ENCODE measurements at places on chromosomes 16 and 17.

- no peak for DNase-seq
These were observed 20.9 kb upstream of the FASN start for GRCh38 chr17:82118815-82119380.

- no peak for DNase-seq
These were observed 119.8 kb downstream of the CLEC16A start for GRCh38 chr16:11064202-11064540.

GRCh38 chr16:15650698-15651171, 690 bp downstream of the NDE1 start:
- DNase-seq = no peak

DNA sequence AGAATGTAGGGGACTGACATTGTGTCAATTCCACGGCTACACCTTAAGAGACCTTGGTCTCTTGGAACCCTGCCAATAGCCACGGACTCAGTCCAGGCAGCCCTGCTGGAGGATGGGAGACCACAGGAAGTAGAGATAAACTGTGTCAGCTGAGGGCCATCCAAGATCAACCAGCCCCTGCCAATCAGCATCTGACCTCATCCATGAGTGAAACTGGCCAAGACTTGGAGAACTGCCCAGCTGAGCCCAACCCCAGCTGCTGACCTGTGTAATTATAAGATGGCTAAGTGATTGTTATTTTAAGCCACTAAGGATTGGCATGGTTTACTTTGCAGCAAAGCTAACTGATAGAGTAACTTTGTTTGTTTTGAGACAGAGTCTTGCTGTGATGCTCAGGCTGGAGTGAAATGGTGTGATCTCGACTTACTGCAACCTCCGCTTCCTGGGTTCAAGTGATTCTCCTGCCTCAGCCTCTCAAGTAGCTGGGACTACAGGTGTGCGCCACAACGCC, 13.3 kb upstream of the YWHAE start:
- no peak for DNase-seq

- no peak for DNase-seq
These were observed 8.3 kb downstream of the PIK3R6 start for GRCh38 chr17:8859027-8859803.

DNA sequence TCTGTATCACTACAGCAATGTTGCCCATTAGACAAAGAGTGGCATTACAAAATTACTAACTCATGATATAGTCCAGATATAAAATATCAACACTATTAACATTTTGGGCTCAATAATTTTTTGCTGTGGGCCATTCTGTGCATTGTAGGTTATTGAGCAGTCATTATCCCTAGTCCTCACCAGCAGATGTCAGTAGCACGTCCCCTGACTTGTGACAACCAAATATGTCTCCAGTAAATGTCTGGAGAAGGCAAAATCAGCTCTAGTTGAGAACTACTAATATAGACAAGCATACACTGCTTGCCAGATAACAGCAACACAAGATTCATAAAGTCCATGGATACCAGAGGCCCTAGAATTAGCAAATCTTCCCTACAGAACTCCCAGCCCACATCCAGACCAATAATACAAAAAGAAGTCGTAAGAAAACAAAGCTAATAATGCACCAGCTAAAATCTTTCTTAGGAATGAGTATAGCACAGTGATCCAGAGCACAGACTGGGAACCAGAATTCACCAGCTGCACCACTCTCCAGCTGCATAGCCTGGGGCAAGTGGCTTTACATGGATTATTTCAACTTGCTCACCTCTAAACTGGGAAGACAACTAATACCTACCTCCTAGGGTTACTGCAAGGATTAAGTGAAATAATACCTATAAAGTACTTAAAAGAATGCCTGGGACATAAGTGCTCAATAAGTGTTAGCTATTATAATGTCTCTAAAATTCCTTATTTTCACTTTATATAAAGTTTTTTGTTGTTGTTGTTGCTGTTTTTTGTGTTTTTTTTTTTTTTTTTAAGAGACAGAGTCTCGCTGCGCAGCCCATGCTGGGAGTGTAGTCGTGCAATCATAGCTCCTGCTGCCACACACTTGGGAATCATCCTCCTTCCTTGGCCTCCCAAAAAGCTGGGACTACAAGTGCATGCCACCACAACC, 23.7 kb downstream of the HELZ start:
- no peak for DNase-seq

GRCh38 chr17:65902831-65903522, 289.0 kb downstream of the CEP112 start:
- DNase-seq = no peak

- DNase-seq = no peak
These were observed 5.8 kb downstream of the NOTUM start for GRCh38 chr17:81955058-81955681.

GRCh38 chr17:22459953-22460350, 767.6 kb downstream of the KCNJ18 start:
- DNase-seq = no peak

DNA sequence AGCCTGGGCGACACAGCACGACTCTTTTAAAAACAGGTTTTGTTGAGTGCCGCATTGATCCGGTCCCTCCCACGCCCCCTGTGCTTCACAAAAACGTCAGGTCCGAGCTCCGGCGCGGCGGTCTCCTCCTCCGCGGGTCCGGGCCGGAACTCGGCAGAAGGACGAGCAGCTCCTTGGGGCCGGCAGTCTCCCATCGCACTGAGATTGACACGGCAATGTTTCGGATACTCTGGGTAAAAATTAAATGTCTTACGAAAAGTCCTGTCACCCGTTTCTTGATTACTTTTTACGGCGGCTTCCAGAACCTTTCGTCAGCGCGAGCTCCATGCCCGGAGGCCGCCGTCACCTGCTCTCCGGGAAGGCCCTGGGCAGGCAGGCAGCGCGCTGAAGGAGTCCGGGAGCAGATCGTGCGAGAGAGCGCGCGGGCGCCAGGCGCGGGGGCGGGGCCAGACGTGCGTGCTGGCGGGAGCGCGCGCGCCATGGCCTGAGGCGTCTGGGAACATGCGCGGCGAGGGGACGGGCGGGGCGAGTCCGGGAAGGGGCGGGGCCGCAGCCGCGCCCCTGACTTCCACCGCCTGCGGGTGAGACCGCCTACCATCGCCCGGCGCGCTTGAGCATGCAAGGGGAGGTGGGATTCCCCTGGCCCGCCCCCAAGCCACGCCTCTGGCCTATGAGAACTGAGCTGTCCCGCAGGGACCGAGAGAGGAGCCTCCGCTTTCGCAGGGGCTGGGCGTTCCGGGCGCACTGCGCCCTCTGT, 11.7 kb upstream of the SRL start:
- DNase-seq = peak; percentile 99

- DNase-seq = no peak
These were observed 27.4 kb downstream of the STH start for GRCh38 chr17:46026166-46027047.

- DNase-seq = no peak
These were observed 596.3 kb upstream of the CA10 start for GRCh38 chr17:52754838-52755237.

- no peak for DNase-seq
These were observed 27.3 kb upstream of the NAT9 start for GRCh38 chr17:74803388-74803930.

DNA sequence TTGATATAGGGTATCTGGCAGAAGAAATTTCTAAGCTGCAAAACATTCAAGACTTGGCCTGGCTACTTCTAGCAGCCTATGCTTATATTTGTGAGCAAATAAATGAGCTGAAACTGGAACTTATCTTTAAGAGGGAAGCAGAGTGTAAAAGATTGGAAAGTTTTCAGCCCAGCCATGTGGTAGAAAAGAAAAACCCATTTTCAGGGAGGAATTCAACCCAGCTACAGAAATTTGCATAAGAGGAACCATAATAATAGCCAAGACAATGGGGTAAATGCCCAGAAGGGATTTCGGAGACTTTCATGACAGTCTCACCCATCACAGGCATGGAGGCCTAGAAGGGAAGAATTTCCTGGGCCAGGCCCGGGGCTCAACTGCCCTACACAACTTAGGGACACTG, 31.7 kb downstream of the RNF112 start:
- no peak for DNase-seq

DNA sequence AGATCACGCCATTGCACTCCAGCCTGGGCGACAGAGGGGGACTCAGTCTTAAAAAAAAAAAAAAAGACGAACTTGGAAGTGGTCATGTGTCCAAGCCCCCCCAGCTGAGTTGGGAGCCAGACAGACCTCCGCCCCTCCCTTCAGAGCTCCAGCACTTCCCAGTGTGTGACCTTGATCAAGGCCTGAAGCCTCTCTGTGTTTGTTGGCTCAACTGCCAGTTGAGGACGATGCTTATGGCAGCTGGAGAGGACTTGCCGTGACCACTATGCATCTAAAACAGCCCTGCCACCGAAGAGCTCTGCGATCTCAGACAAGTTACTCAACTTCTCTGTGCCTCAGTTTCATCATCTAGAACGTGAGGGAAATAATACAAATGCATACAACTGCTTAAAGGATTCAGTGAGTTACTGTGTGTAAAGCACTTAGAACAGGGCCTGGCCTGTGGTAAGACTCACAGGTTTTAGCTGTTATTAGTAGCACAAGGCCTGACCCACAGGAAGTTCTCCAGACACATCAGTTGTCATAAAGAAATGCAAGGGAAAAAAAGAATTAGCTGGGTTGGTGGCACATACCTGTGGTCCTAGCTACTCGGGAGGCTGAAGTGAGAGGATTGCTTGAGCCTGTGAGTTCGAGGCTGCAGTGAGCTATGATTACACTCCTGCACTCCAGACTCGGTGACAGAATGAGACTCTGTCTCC, 7.0 kb upstream of the IL27 start:
- no peak for DNase-seq

- no peak for DNase-seq
These were observed 28.0 kb downstream of the FZD2 start for GRCh38 chr17:44585315-44585714.

DNA sequence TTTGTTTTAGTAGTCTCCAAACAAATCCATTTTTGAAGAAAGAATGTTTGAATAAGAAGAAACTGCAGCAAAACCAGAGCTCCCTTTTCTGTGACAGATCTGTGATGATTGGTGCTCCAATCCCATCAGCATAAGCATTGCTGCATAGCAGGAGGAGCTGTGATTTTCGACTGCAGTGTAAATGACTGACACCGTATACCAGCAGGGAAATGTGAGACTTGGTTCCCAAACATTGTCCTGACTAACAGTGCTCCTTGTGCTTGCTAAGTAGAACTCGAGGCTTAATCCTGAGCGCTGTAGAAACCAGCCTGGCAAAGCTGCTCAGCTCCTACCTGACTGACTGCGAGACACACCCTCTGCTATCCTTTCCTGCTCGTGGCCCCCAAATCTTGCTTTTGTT, 57.2 kb downstream of the NUP93 start:
- DNase-seq = no peak

- no peak for DNase-seq
These were observed 7.4 kb upstream of the TBX4 start for GRCh38 chr17:61444831-61445230.

DNA sequence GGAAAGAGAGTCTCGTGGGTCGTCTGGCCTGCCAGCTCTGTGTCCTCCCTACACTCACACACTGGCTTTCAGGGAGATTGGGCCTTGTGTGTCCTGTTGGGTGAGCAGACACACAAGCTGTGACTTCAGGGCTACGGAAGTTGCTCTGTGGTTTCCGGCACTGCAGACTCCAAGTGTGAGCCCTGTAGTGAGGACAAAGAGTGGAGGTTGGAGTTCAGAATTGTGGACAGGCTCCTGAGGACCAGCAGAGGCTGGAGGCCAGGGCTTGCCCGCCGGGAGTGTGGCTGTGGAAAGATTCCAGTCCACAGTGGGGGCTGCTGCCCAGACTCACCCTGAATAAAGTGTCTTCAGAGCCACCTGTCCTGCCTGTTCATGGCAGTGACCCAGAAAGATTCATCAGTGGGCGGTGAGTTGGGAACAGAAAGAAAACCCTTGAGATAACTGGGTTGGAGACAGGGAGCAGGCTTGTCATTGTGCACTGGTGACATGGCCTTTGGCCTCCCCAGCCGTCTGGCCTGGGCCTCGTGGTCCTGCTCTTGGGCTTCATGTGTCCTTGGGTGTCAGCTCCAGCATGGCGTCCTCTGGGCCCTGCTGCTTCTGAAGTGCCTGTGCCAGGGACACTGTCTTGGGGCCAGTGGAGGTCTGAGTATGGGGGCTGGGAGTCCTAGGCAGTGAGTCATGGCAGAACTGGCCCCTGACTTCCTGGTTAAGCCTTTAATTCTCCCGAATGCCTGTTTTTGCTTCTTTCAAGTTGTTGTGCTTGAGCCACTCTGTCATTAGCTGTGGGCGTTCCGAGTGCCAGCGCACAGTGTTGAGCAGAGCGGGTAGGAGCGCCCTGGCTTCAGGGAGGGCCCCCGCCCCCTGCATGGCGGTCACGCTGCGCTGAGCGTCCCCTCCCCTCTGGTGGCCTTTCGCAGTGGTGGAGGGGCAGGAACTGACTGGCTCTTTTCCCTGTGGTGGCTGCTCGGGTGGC, 19.9 kb upstream of the ZNF750 start:
- DNase-seq = peak; percentile 28

- DNase-seq = no peak
These were observed 118.5 kb upstream of the CACNG5 start for GRCh38 chr17:66716236-66717026.

GRCh38 chr16:35734728-35735402, 2275.5 kb downstream of the TP53TG3F start:
- no peak for DNase-seq

DNA sequence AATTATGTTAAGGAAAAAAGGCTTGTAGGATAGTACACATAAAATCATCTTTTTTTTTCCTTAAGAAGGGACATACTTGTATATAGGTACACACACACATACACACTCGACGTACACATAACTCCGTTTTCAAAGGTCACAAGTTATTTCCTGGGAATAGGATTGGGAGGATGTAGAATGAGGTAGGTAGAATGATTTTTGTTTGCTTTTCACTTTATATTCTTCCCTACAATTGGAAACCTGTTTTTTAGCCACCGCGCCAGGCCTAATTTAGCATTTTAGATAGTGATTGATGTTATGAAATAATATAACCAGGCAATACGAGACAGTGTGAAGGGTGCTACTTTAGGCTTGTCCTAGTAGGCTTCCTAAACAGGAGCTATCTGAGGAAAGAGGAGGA, 1.8 kb upstream of the HAPSTR1 start:
- no peak for DNase-seq

- no peak for DNase-seq
These were observed 18.9 kb upstream of the PRM1 start for GRCh38 chr16:11299865-11300559.

DNA sequence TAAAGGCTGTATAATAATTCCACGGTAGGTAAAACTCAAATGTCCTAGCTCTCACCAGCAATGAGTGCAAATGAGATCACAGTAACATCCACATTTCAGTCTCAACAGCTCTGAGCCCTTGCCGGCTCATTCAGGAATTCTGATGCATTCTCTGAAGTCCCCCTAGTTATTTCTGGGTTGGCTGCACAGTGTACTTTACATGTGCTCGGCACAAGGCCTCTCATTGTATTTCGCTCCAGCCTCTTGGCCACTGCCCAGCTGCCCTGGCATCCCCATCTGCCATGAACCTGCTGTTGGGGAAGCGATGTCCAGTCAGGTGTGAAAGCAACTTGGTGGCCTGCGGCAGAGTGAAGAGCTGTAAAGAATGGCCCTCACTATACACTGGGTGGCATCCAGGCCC, 14.3 kb downstream of the PRCD start:
- DNase-seq = no peak

Measured in activated CD4-positive, alpha-beta T cell treated with anti-CD3 and anti-CD28 coated beads for 24 hours (primary cell).